ENCODE measurements at places on chromosomes 16 and 17.

DNA sequence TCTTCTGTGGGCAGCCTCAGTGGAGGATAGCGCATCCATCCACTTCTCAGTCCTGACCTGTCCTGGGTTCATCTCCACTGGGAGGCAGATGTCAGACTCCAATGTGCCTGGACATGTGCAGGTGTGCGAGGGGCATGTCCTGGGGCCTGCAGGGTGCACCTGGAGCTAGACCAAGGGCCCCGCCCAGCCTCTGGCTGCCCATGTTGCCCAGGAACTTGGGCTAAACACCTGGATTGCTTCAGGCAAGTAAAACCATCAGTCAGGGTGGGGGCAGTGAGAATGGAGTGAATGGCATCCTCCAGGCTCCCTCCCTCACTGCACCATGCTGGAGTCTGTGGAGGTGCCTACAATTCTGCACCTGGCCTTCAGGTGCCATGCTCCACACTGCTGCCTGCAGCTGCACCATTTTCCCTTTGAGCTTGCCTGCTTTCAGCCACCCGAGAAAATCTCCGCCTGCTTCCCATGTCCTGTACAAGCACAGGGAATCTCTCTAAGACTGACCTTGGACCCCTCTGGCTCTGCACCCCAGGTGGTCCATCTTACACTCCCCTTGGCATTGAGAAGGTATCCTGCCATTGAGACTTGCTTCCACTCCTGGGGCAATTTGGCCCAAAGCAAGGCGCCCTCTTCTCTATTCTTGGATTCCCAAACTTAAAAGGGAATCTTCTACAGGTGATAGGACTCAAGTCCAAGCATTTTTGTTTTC is 2.1 kb upstream of the MFSD6L start:
- DNase-seq = no peak

GRCh38 chr17:9985646-9986045 is 80.6 kb upstream of the RCVRN start:
- DNase-seq = no peak

DNA sequence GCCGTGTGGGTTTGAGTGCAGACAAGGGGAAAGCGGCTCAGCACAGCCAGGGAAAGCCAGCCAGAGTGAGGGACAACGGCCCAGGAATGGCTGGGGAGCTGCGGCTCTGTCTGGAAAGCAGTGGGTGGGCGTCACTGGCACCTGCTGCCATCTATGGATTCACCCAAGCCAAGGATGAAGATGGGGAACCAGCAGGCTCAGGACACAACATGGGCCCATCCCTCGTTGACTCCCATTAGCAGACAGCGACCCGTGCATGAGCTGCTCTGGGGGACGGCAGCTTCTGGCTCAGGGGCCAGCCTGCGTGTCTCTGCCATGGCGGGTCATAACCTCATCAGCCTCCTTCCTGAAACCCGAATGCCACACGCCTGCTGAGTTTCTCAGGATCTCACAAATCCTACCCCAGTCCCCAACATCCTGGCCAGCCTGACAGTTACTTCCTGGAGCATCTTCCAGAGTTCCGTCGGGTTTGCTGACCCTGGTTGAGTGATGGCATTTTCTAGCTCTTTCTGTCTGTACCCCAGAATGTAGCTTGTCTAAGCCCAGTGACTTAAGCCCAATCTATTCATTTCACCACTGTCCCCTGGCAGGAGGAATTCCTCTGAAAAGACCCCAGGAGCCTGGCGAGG is 50.7 kb downstream of the SLC7A5 start:
- DNase-seq = no peak

DNA sequence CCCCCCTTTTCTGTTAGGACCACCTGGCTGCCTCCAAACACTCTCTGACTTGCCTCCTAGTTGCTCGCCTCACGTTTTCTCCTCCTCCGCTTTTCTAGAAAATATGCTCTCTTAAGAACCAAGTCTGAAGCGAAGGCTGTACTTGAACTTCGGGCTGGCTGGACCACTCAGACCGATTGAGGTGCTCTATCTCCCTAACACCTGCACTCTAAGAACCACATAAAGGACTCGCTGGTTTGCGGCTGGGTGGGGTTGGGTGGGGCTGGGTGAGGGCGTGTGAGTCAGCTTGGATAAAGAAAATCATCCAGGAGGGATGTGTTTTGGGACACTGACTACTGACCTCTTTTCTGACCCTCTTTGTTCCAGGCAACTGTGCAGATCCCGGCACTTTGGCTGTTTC is 22.9 kb upstream of the TMEM220 start:
- no peak for DNase-seq

- no peak for DNase-seq
Measured at GRCh38 chr16:83355570-83356218, 452.1 kb upstream of the HSBP1 start.

GRCh38 chr17:31550389-31551056 is 159.0 kb downstream of the RAB11FIP4 start:
- DNase-seq = no peak
